ENCODE measurements at places on chromosomes 13 and 19. TPM values are rescaled to one million over a fixed set of nuclear protein-coding genes. Genes with fewer than 3 reads are reported as not detected.

The LRFN3 gene
- total RNA-seq, result 17.3 TPM

DNA sequence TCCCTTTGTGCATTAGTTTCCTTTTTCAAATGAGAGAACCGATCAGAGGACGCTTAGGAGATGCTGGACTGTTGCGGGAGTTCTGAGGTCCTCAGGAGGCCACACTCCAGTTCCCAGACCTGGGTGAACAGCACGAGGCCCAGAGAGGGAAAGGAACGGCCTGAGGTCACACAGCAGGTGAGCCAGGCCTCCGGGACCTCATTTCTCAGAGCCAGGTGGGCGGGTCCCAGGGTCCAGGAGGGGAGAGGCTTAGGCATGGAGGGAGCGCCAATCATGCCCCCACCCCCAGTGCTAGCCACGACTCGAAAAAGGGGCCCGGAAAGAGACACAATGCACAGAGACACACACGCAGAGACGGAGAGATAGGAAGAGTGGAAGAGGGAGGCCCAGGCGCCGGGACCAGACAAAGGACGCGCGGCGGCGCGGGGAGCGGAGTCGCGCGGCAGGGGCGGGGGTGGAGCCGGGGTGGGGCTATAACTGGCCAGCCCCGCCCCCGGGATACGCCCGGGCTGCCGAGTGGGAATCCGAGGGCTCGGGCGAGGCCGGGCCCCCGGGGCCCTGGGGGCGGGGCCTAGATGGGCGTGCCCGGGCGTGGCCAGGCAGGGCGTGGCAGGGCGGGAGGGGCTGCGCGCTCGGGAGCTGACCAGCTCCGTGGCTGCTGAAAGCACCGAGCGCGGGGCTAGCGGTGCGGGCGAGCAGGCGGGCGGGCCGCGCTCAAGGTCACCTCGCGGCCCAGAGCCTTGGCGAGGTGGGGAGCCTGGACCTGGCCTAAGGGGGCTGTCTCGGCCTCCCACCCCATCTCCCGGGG lies 1.6 kb downstream of the ELAVL3 start:
- no peak for DNase-seq

DNA sequence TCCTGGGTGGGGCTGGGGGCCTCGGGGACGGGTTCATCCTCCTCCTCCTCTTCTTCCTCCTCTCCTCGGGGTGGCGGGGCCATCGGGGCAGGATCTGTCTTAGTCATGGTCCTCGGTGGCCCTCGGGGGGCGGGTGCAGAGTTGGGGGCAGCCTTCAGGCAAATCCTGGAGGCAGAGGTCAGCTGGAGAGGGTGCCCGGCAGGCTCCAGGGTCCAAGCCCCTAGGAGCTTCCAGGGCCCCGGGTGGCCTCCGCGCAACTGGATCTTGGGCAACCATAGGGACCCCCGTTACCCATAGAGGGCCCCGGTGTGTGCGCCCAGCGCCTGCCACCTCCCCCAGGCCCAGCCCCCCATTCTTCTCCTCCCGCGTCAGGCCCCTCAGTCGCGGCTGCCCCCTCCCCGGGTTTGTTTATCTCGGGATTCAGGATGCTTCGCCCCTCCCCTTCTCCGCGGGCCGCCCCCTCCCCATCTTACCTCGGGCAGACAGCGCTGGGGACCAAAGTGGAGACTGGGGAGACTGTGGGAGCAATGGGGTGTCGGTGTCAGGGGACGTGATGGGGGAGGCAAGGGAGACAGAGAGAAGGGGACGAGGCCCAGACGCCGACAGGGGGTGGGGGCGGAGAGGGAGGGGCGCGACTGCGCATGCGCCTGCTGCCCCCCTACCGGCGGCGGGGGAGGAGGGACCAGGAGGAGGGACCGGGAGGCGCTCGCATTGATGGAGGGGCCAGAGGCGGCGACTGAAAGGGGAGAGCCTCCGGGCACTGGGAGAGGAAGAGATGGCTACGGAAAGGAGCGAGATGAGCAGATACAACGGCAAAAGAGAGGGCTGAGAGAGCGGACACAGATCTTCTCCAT lies at the start of gene CLIP3:
CLIP3 (minus strand) TSS at position 623 of the 854 bp plus-strand sequence; CDS start at position 107, 516 bp downstream.
- DNase-seq, result peak; percentile 64

The SPTBN4 gene
- total RNA-seq, result not detected

- no peak for DNase-seq
These were observed 865.1 kb downstream of the EFNB2 start for GRCh38 chr13:105670179-105670990.

DNA sequence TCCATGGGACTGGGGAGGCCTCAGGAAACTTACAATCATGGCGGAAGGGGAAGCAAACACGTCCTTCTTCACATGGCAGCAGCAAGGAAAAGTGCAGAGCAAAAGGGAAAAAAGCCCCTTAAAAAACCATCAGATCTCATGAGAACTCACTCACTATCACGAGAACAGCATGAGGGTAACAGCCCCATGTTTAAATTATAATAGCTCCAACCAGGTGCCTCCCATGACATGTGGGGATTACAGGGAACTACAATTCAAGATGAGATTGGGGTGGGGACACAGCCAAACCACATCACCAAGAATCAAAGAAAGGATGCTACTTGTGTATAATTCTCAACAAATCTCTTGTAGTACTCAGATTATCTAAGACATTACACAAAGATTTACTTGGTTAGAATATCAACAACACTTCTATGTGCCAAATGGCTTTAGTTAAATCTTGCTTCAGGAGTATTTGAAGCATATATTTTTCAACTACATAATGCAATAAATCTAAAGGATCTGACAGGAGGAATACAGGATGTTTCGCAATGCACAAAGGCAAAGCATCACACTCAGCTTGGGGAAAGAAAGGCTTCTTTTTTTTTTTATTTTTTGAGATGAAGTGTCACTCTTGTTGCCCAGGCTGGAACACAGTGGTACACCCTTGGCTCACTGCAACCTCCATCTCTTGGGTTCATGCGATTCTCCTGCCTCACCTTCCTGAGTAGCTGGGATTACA lies 180.0 kb downstream of the LHFPL6 start:
- no peak for DNase-seq

The HIPK4 gene
- total RNA-seq, result not detected

DNA sequence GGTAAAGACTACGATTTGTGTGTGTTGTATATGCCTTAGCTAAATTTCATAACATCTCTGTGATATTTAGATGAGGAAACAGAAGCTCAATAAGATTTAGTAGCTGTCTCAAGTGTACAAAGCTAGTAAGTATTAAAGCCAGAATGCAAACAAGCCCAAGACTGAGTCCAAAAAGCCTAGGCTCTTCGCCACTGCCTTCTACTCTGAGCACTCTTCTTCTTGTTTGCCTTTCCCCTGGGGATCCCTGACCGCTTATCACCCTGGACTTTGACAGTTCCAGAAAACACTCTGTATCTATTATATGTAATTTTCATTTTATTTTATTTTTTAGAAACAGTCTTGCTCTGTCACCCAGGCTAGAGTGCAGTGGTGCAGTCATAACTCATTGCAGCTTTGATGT lies 5.8 kb downstream of the TM9SF2 start:
- no peak for DNase-seq

- no peak for DNase-seq
These were observed 7.8 kb downstream of the ZSWIM4 start for GRCh38 chr19:13803038-13803437.

DNA sequence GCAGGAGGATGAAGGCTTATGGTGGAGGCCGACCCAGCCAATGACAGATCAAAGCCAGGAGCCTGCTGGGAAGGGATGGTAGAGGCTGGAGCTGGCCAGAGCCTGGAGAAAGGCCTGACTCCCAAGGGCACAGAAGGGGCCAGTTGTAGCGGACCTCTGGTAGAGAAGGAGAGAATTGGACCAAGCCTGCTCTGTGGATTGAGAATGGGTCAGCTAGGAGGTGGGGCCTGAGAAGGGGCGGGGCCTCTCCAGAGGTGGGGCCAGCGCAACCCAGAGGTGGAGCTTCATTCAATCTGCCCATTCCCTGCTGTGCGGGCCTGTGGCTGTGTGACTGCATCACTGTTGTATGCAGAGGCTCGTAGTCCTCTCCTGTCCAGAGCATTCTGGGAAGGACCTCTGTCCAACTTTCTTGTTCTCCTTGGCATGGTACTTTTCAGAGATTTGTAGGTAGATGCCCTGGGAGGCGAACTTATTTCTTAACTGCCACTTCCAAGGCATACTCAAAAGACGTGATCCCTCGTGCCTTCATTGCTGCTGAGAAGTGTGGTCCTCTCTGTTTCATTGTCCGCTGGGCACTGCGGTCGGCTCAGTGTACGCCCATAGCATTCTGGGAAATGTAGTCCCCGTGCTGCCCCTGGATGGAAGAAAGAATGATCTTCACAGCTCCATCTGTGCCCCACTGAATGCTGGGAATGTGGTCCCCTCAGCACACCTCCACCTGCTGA lies 6.7 kb downstream of the GRIN2D start:
- DNase-seq, result peak; percentile 75

DNA sequence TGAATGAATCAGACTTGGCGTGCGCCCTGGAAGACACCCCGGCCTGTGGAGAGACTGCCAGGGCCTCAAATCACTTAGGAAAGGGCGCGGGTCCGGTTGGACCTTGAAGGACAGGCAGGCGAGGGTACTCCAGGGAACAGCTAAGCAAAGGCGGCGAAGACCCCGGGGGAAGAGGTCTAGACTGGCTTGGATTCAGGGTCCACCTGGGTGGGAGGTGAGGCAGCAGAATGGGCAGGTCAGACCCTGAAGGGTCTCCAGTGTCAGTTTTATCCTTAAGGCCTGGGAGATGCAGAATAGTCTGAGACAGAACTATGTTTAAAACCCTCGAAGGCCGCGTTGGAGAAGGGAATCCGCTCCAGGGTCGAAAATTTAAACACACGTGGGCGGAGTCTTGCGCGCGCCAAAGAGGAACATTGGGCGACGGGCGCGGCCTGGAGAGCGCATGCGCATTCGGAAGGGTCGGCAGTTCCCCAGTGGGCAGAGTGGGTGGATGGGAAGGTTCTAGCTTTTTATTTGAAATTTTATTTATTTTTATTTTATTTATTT lies 567 bp upstream of the SMG9 start:
- peak; percentile 68 for DNase-seq

- no peak for DNase-seq
These were observed 62.6 kb downstream of the DCLK1 start for GRCh38 chr13:36068566-36068965.

GRCh38 chr13:67075239-67075638 lies 154.9 kb downstream of the PCDH9 start:
- peak; percentile 21 for DNase-seq

DNA sequence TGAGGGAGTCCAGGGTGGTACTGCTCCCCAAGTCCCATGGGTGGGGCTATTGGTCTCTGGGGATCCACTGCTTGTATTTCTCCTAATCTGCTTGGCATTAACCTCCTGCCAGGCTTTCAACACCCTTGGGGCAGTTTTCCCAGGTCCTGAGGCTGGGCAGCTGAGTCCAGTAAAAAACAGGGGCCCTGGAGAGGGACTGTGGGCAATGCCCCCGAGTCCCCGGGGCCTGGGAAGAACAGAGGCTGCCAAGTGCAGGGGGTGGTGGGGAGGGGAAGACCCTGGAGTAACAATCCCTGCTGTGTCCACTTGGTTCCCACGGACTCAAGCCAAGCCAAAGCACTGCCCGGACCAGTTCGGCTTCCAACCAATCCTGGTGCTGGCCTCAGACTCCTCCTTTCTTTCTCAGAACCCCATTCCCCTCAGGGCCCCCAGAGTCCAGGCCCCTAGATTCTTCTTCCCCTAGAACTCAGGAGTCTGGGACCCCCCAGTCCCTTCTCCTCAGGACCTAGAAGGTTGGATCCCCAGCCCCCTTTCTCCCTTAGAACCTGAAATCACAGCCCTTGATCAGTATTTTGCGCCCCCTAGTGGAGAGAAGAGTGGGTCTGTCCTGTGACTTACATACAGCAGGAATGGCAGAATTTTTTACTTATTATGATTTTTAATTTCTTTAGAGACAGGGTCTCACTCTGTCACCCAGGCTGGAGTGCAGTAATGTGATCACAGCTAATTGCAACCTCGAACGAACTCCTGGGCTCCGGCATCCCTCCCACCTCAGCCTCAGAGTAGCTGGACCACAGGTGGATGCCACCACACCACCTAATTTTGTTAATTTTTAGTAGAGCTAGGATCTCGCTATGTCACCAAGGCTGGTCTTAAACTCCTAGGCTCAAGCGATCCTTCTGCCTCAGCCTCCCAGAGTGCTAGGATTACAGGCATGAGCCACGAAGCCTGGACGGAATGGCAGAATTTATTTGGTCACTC lies 3.7 kb upstream of the CLPTM1 start:
- peak; percentile 67 for DNase-seq

The KIR3DL1 gene
- total RNA-seq, result not detected

Measured in endothelial cell of umbilical vein (primary cell).